Activated CD8-positive, alpha-beta T cell treated with anti-CD3 and anti-CD28 coated beads for 36 hours (primary cell): ENCODE measurements at places on chromosomes 7 and 10. TPM values are rescaled to one million over a fixed set of nuclear protein-coding genes. Genes with fewer than 3 reads are reported as not detected.

Gene HDAC9
- 3.0 TPM for total RNA-seq

GRCh38 chr10:33950206-33950605, 615.7 kb upstream of the NRP1 start:
- DNase-seq: no peak

- DNase-seq: no peak
Measured at GRCh38 chr7:1769286-1770200, 99.5 kb downstream of the ELFN1 start.

DNA sequence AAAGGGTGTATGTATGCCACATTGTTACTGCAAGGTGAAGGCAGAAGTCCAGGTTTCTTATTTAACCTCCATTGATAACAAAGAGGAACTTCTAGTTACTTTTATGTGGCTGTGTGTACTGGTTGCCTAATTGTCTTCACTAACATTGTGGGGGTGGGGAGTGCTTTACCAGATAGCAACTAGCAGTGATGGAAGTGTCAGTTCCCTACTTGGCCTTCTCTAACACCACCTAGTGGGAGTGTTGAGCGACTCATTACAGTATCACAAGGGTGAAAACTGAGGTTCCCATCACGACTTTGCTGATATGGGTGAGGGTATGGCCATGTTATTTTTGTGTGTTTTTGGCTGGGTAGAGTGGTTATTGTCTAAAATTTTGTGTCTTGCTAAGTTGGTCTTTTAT, 274.4 kb downstream of the THSD7A start:
- DNase-seq: no peak
